ENCODE measurements at places on chromosomes 6 and 20.

DNA sequence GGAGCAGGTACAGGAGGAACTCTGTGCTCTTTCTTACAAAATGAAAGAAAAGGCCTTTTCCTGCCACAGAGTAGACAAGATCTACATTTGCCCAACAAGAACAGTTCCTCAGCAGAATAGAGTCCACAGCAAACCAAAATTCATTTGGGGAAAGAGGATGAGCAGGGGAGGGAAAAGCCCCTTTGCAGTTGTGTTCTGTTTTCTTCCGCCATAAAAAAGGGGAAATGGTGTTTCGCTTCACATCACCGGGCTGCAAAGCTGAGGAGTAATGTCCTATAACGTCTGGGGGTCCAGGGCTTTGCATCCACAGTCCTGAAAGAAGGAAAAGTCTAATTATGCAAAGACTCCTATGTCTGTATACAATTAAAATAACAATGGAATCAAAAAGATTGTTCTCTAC lies at the start of gene GPR31:
GPR31 (minus strand) TSS at position 118 of the 400 bp plus-strand sequence. CDS start 149 bp downstream, outside the sequence.
- DNase-seq = no peak

GRCh38 chr20:2292416-2293110 lies 3.2 kb upstream of the TGM3 start:
- no peak for DNase-seq

DNA sequence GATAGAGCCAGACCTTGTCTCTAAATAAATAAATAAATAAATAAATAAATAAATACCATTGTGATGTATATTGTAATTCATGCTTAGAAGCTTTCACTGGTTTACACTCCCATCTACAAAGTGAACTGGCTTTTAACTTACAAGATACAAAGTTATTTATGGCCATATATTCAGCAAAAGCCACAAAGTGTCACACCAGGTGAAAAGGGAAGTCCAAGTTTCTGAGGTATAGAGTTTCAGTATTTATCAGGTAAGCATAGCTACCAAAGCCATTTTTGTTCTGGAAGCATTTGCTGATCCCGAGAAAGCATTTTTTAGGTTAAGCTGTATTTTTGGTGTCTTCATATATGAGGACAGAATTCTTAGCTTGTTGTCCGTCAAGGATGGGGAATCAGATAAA lies 22.1 kb upstream of the PKIG start:
- no peak for DNase-seq

DNA sequence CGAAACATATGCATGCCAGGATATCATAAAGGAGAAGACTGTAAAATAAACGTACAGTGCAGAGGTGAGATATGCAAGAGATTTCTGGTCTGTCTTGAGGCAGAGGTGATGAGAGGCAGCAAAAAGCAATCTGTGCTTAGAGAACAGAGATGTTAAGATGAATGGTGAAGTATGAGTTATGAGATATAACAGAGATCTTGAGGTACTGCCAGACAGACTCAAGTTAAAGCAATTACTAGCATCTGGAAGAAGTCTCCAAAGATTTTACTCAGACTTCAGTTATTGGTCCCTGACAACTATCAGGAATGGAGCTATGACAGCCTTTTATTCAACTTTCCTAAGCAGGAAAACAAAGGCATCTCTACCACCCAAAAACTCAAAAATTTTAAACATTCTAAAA lies 122.8 kb upstream of the DST start:
- no peak for DNase-seq

DNA sequence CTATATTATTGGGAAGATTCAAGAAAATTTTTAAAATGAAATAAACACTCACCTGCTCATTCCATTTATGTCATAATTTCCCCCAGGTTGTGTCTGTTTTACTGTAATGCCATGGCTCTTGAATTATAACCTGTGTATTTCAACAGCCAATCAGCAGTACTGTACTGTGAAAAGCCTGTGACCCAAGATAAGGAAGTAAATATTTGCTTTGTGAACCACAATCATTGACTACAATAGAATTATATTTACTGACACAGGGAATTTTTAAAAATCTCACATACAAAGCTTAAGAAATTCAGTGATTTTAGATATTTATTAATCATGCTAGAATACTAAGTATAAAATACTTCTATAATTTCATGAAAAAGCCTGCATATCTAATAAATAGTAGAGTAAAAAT lies 6.0 kb downstream of the RGS17 start:
- no peak for DNase-seq

DNA sequence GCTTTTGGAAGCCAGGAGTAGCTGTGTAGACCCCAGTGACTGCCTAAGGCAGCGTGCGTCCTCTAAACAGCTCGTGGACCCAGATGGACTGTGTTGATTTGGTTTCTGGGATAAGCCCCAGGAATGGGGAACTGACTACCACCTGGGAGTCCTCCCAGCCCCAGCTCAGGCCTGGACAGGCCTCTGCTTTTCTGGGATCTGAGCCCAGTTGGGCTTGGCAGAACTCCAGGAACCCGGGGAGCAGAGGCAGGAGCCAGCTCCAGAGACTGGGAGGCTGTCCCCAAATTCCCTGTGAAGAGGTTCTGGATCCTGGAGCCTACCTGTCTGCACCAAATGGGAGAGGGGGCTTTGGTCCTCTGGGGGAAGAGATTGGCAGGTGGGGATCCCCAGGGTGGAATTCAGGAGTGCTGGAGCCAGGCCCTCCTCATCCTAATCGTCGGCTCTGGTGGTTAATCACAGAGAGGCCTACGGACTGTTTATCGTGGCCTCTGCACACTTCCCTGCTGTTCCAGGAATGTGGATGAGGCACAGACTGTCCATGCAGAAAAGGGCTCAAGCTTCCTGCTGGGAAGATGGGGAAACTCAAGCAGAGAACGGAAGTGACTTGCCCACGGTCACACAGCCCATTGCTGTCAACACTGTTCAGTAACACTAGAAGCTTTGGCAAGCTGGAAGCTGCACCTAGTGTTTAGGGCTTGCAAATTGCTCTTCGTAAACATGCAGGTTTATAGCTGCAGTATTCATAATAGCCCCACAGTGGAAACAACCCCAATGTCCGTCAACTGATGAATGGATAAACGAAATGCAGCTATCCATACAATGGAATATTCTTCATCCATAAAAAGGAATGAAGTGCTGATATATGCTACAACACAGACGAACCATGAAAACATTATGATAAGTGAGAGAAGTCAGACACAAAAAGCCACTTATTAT lies 100.6 kb downstream of the KCNB1 start:
- DNase-seq = no peak

DNA sequence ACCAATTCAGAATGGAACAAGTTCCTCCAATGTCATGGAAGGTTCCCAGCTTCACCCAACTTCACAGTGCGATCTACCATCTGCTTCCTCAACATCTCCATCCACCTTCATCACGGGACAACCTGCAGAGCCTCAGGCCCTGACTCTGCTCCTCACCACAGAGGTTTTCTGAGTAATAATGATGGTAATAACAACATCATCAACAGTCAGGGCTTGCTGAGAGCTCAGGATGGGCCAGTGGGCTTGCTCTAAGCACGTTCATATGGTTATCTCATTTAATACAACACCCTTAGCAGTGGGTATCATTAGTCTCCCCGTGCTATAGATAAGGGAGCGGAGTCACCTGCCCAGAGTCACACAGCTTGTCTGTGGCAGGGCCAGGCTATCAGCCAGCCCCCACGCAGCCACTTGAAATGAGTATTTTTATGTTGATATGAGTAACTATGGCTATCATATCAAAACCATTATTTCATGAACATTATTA lies 38.6 kb downstream of the PREX1 start:
- DNase-seq = no peak

GRCh38 chr20:56566621-56567020 lies 33.6 kb downstream of the FAM209B start:
- DNase-seq = no peak

DNA sequence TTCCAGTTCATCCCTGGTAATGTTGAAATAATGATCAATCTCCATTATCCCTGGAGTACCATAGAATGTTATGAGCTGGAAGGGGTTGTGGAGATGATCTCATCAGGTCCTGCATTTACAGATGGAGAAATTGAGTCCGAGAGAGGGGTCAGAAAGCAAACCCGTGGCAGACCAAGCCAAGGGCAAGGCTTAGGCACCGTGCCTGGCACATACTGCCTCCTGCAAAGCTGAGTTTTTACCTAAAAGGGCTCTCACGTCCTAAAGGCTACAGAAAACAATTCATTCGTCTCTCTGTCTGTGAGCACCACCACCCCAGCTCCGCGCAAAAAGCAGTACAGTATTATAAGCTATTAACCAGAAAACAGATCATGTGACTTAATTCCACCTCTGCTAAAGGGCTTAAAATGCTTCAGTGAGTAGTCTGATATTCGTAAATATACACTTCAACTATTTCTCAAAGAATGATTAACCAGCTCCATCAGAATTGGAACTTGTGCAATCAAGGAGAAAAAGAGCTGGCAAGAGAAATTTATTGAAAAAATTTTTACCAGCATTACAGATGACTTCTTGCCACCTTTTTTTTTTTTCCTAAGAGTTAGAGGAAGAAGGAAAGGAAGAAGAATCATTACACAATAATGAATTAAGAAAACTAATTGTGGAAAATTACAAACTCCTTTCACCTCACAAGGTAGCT lies 3.4 kb upstream of the PARD6B start:
- DNase-seq = no peak

DNA sequence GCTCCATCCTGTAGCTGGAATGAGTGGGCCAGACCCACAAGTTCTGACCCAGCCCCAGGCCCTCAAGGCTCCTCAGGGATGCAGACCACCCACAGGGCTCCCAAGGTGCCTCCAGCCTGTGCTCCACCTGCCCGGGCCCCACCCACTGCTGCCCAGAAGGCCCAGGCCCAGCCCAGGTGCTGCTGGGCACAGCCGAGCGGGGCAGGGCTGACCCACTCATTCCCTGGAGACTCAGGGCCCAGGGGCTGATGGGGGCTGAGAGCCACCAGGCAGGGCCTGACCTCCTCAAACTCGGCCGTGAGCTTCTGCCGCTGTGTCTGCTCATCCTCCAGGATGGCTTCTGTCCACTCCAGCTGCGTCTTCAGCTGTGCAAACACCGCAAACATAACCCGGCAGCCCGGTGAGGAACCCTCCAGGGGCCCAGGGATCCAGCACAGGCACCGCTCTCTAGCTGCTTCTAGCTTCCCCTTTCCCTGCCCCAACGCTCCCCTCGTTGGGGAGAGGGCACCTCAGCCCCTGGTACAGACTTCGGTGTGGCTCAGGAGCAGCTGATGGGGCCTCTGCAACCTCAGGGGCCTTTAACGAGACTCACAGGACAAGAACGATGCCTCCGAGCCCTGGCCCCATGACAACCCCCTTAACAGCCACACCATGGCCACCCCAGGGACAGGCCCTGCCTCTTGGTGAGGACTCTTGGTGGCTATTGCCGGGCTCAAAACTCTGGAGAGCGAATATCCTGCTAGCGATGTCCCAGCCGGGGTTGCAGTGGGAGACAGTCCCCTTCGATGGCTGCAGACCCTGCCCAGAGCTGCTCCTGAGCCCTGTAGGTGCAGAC lies 46.0 kb downstream of the DSTN start:
- DNase-seq = no peak

- DNase-seq = no peak
These were observed 547.8 kb downstream of the CDH26 start for GRCh38 chr20:60506061-60506460.

Data from CD4-positive, alpha-beta T cell treated with Interleukin-15 for 4 hours (primary cell).